ENCODE measurements at places on chromosomes 3 and 15.

GRCh38 chr3:45762647-45763302 is 33.6 kb downstream of the SLC6A20 start:
- no peak for DNase-seq

DNA sequence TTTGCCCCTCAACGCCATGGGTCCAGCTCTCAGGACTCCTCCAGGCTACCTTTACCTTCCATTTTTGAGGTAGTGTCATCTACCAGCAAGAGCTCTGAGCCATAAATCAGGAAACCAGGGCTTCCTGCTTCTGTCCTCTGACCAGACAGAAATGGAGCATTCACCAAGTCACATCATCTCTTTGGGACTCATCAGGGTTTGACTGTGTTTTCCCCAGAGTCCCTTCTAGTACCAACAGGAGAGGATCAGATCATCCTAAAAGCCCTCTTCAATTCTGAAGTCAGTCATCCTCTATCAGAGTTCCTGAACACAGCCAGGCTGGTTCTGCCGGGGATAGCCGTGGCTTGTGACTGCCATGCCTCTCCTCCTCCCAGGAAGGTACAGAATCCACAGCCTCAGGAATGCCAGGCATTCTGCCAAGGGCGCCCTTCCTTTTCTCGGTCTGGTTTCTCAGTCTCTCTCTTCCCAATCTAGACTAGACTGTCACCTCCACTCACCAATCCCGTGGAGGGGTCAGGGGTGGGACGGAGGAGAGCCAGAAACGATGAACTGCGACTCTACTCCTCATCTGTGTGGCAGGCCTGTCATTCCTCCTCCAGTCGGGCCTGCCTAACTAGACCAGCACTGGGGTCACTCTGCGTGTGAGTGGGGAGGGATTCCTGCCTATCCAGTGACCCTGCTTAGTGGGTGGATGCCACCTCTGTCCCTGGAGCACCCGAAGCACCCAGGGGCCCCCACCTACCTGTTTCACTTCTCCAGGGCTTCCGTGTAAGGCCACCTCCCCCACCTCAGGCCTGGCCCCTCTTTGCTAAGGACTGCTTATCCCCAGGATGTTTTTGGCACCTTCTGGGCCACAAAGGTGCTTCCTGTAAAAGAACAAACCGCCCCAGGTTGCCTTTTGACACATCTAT is 30.9 kb downstream of the CCNL1 start:
- no peak for DNase-seq

DNA sequence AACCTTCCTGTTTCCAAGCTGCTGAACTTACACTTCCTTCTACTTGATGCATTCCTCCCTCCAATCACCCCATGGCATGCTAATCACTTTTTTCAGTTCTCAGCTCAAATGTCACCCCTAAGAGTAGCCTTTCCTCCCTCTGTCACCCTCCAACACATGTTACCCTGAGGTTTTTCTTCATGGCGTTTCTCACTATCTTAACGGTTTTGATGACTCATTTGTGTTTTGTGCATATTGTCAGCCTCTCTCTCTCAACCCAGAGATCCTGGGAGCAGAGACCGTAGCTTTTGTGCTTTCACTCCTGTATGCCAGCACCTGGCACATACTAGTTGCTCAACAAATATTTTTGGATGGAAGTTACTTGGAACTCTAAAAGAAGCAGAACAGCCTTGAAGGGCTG is 24.5 kb downstream of the LRRC3B start:
- DNase-seq = no peak

- DNase-seq = no peak
Measured at GRCh38 chr3:134287512-134287911, 36.9 kb upstream of the RYK start.

DNA sequence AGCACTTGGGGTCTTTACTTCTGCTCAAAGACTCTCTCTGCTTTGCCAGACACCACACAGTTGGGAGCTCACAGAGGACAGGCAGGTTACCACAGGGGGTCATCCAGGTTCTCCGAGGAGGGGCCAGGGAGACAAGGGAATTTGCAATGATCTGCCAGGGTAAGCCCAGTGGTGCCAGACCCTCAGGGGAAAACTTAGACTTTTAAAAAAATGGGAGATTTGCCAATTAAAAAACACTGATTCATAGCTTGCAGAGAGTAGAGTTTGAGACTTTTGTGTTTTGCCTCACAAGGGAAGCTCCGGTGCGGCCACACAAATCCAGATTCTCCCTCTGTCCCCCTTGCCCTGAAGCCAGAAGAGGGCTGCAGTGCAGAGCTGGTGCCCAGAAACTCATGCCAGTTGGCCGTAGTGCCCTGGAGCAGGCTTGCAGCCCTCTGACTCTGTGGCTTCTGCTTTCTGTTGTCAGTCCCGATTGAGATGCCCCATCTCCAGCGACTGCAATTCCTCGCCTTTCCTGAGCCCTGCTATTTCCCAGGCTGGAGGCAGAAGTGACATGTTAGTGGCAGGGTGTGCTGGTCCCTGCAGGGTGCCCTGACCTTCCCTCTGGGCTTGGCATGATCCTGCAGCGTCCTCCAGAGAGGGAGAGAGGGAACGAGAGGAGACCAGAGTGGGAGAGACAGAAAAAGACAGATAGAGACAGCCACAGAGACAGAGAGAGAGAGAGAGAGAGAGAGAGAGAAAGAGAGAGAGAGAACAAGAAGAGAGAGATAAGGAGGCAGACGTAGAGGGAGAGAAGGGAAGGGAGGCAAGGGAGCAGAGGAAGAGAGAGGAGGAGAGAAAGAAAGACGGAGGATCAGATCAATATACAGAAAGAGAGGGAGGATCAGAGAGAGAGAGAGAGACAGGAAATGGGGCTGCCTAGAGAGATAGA is 46.0 kb downstream of the RHCG start:
- no peak for DNase-seq

DNA sequence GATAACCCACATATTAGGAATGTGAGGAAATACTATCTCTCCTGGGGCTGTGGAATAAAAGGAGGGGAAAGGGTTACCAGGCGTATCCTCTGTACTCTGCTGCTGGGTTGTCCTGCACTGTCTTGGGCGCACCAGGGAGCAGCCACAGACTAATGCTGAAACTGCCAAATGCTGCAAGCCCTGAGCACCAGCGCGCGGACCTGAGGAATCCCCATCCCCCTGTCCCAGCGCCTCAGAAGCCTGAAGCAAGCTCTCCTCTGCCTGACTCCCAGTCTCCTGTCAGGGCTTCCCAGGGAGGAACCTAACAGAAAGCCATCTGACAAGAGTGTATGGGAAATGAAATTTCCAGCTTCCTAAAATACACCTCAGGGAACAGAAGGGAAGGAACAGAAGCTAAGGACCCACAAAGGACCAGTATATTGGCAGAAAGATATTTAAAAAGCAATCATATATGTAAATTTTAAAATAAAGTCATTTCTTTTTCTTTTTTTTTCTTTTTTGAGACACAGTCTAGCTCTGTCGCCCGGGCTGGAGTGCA is 158.3 kb upstream of the C2CD4B start:
- DNase-seq = no peak

DNA sequence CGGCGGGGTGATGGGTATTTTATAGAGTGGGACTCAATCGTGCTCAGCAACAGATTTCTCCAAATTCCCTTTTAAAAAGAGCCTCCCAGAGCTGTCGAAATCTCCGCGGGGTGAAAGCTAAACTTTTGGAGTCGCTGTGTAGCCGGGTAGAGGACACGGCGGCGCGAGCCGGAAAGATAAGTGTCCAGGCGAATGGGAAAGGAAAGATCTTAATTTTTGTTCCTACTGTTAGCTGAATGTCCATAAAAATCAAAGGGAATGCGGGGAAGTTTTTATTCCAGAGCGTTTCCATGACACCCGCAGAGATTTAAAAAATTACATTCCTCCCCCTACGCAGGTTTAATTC is 9.1 kb downstream of the EOMES start:
- no peak for DNase-seq

DNA sequence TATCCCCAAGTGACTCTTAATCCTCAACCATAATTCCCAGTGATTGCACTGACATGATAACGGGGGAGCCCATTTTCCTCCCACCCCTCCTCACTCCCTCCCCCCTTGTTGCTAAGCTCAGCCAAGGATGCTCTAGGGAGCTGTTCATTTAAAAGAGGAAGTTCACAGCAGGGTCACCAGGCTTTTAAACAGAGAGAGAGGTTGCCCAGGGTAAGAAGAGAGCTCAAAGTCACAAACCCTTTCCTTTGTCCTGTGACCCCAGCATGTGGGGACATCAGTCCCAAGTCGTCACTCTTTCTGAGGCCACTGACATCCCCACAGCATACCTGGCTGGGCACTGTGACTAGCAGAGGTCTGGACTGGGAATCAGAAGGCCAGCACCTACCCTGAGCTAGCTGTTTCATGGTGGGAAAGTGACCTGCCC is 144.1 kb downstream of the RORA start:
- DNase-seq = no peak

GRCh38 chr15:98954411-98954810 is 53.2 kb downstream of the PGPEP1L start:
- no peak for DNase-seq

DNA sequence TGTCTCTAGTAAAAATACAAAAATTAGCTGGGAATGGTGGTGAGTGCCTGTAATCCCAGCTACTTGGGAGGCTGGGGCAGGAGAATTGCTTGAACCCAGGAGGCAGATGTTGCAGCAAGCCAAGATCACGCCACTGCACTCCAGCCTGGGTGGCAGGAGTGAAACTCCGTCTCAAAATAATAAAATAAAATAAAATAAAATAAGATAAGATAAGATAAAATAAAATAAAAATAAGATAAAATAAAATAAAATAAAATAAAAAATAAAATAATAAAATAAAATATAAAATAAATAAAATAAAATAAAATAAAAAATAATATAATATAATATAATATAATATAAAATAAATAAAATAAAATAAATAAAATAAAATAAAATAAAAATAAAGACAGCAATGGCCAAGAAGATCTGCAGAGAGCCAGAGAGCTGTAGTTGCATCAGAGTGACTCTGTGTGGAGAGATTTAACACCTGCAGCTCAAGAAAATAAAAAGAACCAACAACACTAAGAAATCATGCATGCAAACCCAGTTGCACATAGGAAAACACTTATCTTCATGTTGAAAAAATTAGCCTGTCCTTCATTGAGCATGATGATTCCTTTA is 25.9 kb downstream of the LIPH start:
- DNase-seq = no peak

DNA sequence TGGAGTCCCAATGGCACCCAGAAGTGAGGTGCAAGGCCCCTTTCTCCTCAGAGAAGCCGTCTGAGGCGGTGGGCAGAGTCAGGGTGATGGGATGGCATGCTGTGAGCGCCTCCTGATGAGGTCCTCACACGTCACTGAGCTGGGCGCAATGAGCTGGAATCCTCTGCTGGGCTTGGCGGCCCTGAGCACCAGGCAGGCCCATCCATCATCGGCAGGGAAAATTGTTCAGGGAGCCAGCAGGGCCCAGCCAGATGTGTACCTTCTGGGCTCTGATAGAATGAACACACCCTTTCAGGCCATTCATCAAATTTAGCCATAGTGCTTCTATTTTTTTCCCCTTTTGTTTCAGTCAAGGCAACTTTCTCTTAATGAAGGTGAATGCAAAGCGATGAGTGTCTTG is 43.7 kb downstream of the FAM3D start:
- no peak for DNase-seq

Measured in stimulated activated CD8-positive, alpha-beta memory T cell treated with anti-CD3 and anti-CD28 coated beads, Interleukin-4, amount 100 ng/mL, for 1 hour (primary cell).